ENCODE measurements at places on chromosomes 3 and 15. TPM values are rescaled to one million over a fixed set of nuclear protein-coding genes. Genes with fewer than 3 reads are reported as not detected.

The THOC7 gene
- total RNA-seq: 52.5 TPM

The SPTBN5 gene
- total RNA-seq: 0.34 TPM

The VEPH1 gene
- total RNA-seq: 0.43 TPM

The SLC22A13 gene
- 0.43 TPM for total RNA-seq

The TRIM71 gene
- total RNA-seq: under 0.01 TPM

The ABHD6 gene
- 9.9 TPM for total RNA-seq

The SNTN gene
- total RNA-seq: not detected

The UQCRC1 gene
- 438 TPM for total RNA-seq

The STX19 gene
- total RNA-seq: 1.4 TPM

The DUOXA2 gene
- total RNA-seq: not detected
